Adrenal gland (tissue), 19 donors: ENCODE measurements at places on chromosomes 7 and 10.

GRCh38 chr7:47596502-47597202 is 14.7 kb upstream of the TNS3 start:
- DNase-seq = no peak

DNA sequence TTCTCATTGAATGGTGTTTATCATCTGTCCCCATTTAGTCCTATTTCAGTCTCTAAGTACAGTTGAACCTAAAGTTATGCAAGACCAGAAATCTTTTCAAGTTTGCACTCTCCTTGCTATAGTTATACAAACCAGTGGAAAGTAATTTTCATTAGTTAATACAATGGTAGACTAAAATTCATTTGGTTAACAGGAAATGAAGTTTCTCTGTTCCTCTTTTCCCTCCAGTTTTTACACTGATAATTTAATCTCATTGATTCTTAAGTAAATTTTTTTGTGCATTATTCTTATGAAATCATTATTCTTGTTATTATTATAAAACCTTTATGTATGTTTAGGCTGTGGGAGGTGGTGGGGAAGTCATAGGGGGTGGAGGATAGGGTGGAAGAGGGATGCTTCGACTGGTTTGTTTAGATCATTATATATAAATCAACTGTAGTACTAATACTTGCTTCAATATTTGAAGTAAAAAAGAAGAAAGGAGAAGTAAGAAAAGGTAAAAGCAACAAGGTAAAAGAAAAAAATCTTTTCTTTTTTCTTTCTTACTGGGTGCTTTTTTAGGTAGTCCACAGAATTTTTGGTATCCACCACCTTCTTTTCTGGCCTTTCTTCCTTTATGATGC is 104.1 kb downstream of the GPR85 start:
- no peak for DNase-seq

DNA sequence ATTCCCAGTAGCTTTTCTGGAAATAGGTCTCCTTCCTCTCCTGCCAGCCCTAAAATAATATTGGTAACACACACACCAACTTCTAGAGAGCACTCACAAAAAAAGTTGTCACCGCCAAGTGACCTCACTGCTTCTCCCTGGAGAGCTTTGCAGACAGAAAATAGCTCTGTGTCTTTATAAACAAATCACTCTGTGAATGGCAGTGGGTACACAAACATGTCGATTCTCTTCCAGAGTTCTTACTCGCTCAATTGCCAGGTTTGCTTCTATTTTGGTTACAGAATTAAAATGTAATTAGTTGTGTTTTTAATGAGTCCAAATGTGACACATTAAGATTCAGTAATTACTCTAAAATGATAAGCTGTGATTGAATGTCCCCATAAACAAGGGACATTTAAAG is 649.2 kb upstream of the C7orf33 start:
- no peak for DNase-seq

DNA sequence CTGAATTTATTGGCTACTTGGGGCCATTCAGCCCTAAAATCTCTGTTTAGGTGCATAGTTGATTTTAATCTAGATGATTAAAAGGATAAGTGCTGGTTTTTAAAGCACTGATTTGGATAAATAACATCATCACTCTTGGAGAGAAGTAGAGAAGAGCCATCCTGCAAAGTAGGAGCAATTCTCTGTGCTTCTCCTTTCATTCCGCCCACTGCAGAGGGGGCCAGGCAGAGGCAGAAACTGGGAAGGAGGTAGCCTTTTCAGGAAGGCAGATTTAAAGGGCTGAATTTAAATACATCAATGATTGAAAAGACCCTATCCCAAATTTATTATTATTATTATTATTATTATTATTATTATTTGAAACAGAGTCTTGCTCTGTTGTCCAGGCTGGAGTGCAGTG is 14.1 kb downstream of the MAP3K8 start:
- DNase-seq = no peak

- DNase-seq = peak; percentile 75
Measured at GRCh38 chr10:13659887-13660550, 73.3 kb downstream of the PRPF18 start.

DNA sequence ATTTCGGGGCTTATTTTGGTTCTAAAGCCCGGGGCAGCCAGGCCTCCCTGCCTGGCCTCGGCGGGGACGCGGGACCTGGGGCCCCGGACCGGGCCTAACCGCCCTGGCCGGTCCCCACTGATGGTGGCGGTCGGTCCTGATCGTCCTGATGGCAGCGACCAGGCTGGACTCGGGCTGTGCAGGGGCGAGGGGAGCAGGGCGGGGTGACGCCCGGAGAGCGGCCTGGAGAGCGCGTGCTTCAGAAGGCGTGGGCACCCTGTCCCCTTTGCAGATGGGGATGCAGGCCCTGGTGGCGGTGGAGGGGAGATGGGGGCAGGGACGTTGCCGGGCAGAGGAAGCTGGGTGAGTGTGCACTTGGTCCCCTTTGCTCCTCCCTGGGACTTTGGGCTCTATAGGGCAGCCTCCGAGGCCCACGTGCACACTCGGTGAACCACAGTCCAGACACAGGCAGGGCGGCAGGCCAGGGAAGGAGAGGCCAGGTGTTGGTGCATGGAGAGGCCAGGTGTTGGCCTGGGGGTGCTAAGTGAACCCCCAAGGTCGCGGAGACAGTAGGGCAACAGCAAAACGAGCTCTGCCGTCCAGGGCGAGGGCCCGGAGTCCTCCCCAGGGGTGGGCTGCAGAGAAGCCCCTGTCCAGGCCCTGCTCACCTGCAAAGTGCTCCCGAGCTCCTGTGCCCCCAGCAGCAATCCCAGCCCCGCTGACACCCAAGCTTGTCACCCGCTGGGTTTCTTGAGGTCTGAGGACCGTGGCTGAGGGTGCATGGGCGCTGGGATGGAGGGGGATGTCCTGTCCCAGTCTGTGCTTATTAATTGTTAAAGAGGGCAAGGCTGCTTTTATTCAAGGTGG is 42.4 kb upstream of the FAM20C start:
- DNase-seq = peak; percentile 62

GRCh38 chr10:117741524-117741923 is 199.0 kb downstream of the EMX2 start:
- no peak for DNase-seq

- no peak for DNase-seq
Measured at GRCh38 chr10:19791032-19791431, 25.2 kb upstream of the PLXDC2 start.

GRCh38 chr7:122546496-122546895 is 152.4 kb downstream of the RNF133 start:
- peak; percentile 47 for DNase-seq

- no peak for DNase-seq
Measured at GRCh38 chr7:45623157-45623556, 49.0 kb downstream of the ADCY1 start.

DNA sequence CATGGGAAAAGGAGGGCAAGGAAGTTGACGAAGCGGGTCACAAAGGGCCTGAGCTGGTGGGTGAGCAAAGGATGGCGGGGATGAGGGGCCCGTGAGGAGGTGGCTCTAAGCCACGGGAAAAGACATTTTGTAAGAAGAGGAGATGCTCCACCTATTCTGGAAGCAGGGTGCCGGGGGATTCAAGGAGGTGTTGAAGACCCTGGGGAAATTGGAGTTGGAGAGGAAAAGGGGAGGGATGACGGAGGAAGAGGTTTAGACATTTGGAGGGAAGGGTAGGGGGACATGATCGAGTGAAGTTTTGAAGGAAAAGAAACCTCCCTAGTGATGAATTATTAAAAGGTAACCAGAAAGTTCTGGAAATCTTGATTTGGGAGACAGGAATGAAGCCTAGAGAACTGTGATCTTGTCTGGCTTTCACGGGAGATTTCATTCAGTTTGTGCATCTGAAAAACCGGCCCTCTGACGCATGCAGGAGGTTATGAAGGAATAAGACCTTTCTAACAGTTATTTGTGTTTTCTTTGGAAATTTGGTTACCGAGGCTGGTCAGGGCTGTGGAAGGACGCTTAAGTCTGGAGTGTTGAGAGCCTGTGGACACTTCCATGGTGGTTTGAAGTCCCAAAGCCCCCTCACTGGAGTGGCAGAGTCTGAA is 1.4 kb downstream of the SMO start:
- no peak for DNase-seq

GRCh38 chr7:151757274-151757673 is 119.6 kb downstream of the PRKAG2 start:
- no peak for DNase-seq

GRCh38 chr7:22039670-22040069 is 94.0 kb upstream of the CDCA7L start:
- no peak for DNase-seq

- DNase-seq = no peak
Measured at GRCh38 chr10:119431034-119431772, 111.3 kb downstream of the RGS10 start.

DNA sequence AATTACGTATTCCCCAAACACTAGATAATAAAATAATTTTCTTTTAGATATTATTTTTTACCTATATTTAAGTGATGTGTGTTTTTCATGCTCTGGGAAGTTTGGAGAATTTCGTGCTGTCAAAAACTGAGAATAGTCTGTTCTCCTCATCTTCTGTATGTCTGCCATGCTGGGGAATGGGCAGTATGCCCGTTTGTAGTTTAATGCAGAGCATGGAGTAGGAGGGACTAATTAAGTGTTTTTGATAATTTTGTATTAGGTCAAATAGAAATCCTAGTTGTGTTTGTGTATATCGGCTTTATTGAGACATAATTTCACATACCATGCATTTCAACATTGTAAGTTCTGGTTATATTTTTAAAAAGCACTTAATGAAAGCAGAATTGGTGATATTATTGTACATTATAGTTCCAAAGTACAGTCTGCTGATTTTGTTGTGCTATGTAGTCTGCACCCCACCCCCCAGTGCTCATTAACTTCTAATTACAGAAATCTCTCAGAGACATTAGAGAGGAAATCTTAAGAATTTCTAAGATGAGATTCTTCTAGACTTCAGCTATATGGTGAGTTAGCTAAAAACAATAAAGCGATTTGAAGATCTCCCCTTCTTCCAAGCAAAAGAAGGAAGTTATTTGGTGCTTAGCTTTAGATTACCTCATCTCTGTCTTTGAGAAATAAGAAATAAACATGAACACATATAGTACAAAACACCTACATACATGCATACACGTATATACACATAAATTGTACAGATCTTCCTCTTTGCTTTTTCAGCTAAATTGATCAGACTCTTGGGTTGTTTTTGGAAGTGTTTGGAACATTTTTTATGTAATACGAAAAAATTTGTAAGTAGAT is 22.2 kb downstream of the ZRANB1 start:
- DNase-seq = no peak

DNA sequence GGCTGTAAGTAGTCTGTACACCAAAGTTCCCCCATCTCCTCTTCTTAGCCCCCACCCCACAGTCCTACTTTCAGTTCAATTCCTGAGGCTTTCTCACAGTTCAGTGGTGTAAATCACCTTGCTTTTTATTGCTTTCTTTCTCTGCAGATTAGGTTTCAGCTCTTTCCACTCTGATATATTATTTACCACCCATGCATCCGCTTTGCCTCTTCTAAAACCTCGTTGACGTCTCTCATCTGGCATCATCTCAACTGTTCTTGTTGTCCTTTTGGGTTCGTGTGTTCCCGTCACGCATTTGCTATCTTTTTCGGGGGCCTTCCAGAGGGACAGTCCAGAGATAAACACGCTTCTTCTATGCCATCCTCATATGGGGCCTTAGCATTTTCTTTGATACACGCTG is 597.9 kb upstream of the DPP6 start:
- no peak for DNase-seq

GRCh38 chr7:141466151-141466904 is 84.9 kb upstream of the AGK start:
- no peak for DNase-seq

- DNase-seq = no peak
Measured at GRCh38 chr10:99395750-99396445, 34.5 kb downstream of the GOT1 start.

GRCh38 chr10:31515819-31516402 is 196.9 kb downstream of the ZEB1 start:
- DNase-seq = no peak

DNA sequence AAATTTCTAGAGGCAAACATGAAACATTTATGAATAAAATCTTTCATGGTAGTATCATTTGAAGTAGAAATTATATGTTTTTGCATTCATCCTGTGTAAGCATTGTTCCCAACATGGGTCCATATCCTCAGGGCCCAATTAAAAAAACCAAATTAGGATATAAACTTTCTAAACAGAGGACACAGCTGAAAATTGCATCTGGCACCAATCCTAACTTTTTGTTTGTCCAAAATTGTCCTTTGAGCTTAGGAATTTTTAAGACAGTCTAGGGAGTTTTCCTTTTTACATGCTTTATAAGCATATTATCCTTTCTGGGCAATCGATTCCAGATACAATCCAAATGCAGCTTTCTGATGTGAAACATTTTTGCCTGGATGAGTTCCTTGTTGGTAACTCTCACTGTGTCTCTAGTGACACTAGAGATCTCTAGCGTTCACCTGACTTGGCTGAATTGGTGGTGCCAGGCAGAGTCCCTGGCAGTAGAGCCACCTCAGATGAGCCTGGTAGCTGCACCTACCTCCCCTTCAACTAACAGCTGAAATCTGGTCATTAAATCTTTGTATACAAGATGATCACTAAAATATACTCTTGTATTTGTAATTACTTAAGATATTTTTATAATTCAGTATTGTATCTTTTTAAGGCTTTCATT is 137.6 kb upstream of the SAMD8 start:
- no peak for DNase-seq

- DNase-seq = no peak
Measured at GRCh38 chr7:94170836-94171235, 166.7 kb upstream of the BET1 start.

- no peak for DNase-seq
Measured at GRCh38 chr7:156840134-156840533, 52.8 kb downstream of the LMBR1 start.

- DNase-seq = no peak
Measured at GRCh38 chr10:51183783-51184182, 109.5 kb downstream of the PRKG1 start.

- no peak for DNase-seq
Measured at GRCh38 chr7:17181482-17181881, 117.0 kb upstream of the AHR start.

DNA sequence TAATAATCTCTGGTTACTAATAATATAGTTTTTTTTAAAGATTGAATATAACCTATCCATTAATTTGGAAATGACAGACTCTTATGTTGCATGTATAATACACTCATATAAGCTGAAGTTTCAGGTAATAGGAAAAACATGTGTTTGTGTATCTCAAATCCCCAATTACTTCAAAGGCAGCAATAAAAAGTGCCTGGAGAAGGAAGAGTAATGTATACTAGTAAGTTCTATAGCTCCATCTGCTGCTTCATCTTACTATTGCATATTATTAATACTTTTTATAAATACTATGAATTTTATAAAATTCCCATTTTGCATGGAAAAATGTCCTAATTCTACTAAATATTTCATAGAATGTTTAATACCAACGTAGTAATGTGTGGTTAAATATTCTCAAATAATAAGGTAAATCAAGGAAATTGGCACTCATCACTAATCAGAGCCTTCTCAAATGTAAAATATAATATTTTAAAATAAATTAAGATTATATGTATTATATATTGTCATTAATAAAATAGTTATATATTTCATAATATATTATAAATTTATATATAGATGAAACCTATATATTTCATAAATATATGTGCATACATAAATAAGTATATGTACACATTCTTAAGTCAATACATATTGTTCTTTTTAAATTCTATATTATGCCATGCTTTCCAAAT is 311.9 kb downstream of the HGF start:
- no peak for DNase-seq

- DNase-seq = no peak
Measured at GRCh38 chr7:24764972-24765744, 7.9 kb upstream of the GSDME start.

- DNase-seq = no peak
Measured at GRCh38 chr7:20998309-20998708, 211.6 kb upstream of the SP8 start.

- DNase-seq = no peak
Measured at GRCh38 chr7:82389876-82390275, 53.7 kb downstream of the CACNA2D1 start.

GRCh38 chr10:123555616-123556015 is 110.5 kb upstream of the GPR26 start:
- no peak for DNase-seq
